ENCODE measurements at places on chromosomes 16 and 17. TPM values are rescaled to one million over a fixed set of nuclear protein-coding genes. Genes with fewer than 3 reads are reported as not detected.

GRCh38 chr16:30947541-30947858 is 1.4 kb upstream of the ORAI3 start:
- DNase-seq = no peak

DNA sequence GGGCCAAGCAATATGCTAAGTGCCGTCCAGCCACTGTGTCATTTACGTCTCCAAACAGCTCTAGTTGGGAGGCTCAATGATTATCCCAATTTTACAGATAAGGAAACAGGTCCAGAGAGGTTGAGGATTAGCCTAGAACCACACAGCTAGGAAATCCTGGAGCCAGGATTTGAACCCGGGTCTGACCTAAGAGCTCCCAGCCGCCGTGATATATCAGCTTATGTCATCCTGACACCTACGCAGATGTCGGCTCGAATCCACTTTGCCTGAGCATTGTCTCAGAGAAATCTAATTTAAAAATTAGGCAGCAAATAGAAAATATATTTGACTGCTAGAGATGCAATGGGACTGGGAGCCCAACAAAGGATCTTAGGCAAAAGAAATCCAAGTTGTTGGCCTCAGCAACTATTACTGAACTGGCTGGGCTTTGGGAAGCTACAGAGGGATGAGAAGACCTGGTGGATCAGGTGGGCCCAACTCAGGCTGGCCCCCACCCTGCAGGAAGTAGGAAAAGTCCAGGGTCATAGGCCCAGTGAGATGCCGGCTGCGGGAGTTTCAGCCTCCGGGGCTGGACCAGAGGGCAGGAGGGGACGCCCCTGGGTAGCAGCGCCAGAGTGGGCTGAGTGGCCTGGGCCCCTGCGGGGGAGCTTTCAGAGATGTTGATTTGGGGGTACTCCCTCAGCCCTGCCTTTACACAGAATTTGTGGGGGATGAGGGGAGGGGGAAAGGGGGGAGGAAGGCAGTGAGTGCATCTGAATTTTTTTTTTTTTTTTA is 35.1 kb upstream of the IL21R start:
- DNase-seq = no peak

- no peak for DNase-seq
These were observed 19.4 kb upstream of the UBE2I start for GRCh38 chr16:1290063-1290501.

The KRTAP4-5 gene
- total RNA-seq = not detected

The HID1 gene
- total RNA-seq = 7.9 TPM

The PLD6 gene
- total RNA-seq = 1.9 TPM

The TEX19 gene
- not detected for total RNA-seq
